Thymus (tissue), 14 donors: ENCODE measurements at places on chromosomes 6 and 20. TPM values are rescaled to one million over a fixed set of nuclear protein-coding genes. Genes with fewer than 3 reads are reported as not detected.

- DNase-seq, result no peak
These were observed 101.1 kb downstream of the ZFAND3 start for GRCh38 chr6:37920667-37921066.

Gene RIPPLY2
- 0.28 TPM for total RNA-seq

DNA sequence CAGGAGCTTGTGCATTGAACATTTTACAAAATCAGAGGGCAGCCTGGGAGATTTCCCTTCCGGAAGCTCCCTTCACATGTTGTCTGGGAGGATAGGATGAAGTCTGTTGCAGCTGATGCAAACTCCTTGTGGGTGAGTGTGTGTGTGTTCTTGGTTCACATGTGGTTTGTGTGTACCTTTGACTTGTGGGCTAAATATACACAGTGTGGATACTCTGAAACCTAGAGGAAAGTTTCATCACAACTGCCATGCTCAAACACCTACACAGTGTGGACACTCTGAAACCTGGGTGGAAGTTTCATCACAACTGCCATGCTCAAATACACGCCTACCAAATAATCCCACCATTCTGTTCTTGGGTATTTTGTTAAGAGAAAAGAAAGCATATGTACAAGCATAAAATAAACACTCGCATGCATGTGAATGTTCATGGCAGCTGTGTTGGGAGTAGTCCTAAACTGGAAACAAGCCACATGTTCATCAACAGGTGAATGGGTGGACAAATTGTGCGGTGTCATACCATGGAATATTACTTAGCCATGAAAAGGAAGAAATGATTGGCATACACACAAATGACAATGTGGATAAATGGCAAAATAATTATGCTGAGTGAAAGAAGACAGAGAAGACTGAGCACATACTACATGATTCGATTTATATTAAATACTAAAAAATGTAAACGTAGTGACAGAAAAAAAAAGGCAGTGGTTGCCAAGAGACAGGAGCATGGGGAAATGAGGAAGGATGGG is 1.8 kb downstream of the SCP2D1 start:
- DNase-seq, result no peak

Gene DEFB118
- not detected for total RNA-seq

Gene ABRACL
- total RNA-seq, result 123 TPM

DNA sequence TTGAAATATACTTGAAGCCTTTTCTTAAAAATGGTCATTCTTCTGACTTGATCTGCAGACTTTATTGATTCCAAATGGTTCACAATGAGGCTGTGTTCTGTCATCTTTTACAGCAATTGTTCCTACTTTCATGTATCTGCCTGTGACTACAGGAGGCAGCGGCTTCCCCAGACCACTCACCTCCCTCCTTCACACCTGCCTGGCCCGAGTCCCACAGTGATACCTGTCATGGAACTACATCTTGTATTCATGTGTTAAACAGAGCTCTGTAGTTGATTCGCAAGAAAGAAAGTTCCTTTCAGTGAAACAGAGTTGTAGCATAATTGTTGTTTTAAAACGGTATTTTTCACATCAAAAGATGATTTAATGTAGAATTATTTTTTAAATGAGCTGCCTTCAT is 673.5 kb upstream of the AGPAT4 start:
- DNase-seq, result no peak

- no peak for DNase-seq
These were observed 198.1 kb upstream of the UST start for GRCh38 chr6:148548749-148549140.

- DNase-seq, result no peak
These were observed 198.4 kb downstream of the RPS12 start for GRCh38 chr6:133012774-133013173.

- no peak for DNase-seq
These were observed 10.3 kb downstream of the ID1 start for GRCh38 chr20:31615416-31615815.

- no peak for DNase-seq
These were observed 4.0 kb downstream of the TEAD3 start for GRCh38 chr6:35492974-35493284.

Gene C6orf15
- total RNA-seq, result 0.38 TPM
